ENCODE measurements at places on chromosomes 6 and 20.

GRCh38 chr6:55379471-55379870 lies 52.2 kb downstream of the GFRAL start:
- DNase-seq = no peak

DNA sequence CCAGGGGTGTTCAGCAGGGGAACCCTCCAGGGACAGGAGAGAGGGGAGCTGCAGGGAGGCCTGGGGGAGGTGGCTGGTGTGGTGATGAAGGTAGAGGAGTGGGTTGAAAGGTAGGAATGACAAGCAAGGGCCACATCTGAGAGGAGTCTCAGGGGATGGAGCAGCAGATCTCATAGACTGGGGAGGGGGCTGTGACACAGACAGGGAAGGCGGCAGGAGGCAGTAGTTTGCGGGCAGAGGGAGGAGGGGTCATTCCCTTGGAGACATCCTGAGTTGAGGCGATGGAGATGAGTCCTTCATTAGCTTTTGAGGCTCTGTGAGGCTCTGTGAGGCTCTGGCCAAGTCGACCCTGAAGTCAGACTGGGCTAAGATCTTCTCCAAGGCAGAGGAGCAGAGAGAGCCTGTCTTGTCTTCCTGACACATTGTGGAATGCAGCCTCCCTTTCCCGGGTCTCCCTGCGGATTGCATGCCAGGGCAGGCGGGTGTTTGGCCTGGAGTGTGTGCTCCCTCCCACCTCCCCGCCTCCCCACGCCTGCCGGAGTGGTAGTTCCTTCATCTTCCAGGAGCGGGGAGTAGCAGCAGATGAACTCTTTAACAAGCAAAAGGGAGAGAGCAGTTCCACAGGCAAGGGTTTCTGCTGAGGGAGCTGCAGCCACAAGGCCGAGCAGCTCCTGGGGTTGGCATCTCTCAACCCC lies 34.3 kb upstream of the MLN start:
- no peak for DNase-seq

DNA sequence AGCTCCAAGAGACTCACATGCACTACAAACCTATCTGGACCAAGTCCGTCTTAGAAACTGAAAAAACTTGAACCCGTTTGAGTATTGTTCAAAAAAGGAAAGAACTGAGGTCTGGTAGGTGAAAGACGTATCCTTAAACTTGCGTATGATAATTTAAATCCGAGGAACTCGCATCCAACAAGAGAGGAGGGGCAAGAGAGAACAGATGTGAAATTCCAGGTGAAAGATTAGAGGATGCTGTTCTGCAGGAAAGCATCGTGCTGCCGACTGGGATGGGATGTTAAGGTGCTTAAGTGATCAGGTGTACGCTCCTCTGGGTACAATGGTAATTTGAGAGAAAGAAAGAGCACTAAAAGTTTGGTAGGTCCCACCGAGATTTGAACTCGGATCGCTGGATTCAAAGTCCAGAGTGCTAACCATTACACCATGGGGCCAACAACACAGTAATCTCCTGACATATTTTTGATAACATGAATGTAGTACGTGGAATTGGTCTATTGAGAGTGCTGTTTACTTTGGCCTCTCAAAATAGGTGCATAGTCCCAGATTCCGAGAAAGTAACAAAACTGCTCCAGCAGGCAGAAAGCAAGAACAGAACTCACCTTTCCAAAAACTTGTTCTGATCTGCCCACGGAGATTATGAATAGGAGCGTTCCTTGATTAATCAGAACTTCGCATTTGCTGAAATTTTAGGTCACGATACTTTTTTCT lies 53.5 kb upstream of the BTN3A2 start:
- peak; percentile 44 for DNase-seq

- DNase-seq = no peak
Measured at GRCh38 chr20:19743640-19743995, 14.4 kb upstream of the RIN2 start.

DNA sequence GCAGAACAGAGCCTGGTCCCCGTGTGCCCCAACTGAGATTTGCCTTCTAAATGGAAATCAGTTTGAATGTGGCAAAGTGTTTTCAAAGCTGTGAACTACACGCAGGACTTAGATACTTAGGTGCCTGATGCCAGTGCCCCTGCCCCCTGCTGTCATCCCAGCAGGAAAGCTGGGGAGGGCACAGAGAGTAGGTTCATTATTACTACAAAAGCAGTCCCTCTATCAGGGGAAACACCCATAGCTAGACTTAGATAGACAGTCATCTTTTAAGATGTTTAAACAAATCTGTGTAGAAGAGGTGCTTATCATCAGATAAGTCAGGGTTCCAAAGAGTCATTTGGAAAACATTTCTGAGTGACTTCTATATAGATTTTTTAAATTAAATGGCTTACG lies 155.0 kb upstream of the SNX9 start:
- DNase-seq = no peak

GRCh38 chr6:98487612-98488011 lies 346.8 kb upstream of the POU3F2 start:
- no peak for DNase-seq

DNA sequence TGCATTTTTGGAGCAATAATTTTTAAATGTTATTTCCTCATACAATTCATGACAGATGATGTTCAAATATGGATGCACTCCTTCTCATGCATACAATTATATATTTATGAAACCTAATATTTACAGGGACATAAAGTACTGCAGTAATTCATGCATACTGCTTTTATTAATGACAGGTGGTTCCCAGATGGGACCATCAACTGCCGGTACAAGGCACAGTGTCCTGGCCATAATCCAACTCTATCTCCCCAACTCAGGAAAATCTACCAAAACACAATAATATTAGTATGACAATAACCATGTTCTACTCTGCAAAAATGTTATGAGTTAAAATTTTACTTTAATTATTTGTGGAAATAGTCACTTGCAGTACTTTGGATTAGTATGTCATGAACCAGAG lies 77.8 kb downstream of the VIP start:
- no peak for DNase-seq

- no peak for DNase-seq
Measured at GRCh38 chr6:161346717-161347116, 72.9 kb upstream of the AGPAT4 start.

GRCh38 chr20:2237059-2237458 lies 58.7 kb upstream of the TGM3 start:
- DNase-seq = no peak

GRCh38 chr20:48847498-48848205 lies 19.9 kb upstream of the PREX1 start:
- DNase-seq = no peak
